Fibroblast of gingiva (primary cell): ENCODE measurements at places on chromosomes 1 and 21.

- no peak for DNase-seq
These were observed 99.0 kb downstream of the ZZZ3 start for GRCh38 chr1:77583483-77583882.

- no peak for DNase-seq
These were observed 106.1 kb upstream of the BMP8A start for GRCh38 chr1:39385067-39385988.

GRCh38 chr1:10490286-10490970 is 15.7 kb downstream of the PEX14 start:
- no peak for DNase-seq

DNA sequence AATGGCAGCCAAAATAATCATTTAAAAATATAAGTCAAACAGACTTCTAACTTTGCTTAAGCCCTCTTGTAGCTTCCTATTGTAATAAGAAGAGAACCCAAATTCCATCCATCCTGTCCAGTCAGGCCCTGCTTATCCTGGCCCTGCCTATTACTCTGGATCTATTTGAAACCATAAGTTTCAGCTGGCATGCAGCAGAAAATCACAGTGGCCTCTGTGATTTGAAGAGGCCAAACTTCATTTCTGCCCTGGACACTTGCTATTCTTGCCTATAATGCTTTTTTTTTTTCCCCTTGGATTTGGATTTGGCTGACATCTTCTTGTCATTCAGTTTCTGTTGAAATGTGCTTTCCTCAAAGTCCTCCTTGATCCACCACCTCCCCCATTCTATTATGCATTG is 642.8 kb downstream of the USP25 start:
- no peak for DNase-seq

- DNase-seq = peak; percentile 46
These were observed 72.8 kb upstream of the FGGY start for GRCh38 chr1:59223989-59224634.

GRCh38 chr1:153355445-153356071 is 2.1 kb upstream of the S100A9 start:
- peak; percentile 10 for DNase-seq

DNA sequence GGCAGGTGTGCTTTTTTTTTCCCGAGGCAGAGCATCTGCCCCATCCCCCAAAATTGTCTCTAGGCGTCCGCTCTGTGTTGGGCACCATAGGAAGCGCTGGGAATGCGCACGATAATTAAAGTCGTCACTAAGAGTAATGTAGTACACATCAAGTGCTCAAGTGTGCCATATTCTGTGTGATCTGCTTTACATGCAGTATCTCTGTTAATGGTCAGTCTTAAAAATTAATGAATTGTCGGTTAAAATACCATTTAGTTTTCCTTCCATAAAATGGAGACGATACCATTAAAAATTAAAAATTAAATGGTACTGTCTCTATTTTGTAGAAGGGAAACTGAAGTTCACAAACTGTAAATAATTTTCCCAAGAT is 544 bp upstream of the CCT8 start:
- no peak for DNase-seq

GRCh38 chr1:156508205-156508954 is 7.8 kb upstream of the MEF2D start:
- DNase-seq = peak; percentile 90

DNA sequence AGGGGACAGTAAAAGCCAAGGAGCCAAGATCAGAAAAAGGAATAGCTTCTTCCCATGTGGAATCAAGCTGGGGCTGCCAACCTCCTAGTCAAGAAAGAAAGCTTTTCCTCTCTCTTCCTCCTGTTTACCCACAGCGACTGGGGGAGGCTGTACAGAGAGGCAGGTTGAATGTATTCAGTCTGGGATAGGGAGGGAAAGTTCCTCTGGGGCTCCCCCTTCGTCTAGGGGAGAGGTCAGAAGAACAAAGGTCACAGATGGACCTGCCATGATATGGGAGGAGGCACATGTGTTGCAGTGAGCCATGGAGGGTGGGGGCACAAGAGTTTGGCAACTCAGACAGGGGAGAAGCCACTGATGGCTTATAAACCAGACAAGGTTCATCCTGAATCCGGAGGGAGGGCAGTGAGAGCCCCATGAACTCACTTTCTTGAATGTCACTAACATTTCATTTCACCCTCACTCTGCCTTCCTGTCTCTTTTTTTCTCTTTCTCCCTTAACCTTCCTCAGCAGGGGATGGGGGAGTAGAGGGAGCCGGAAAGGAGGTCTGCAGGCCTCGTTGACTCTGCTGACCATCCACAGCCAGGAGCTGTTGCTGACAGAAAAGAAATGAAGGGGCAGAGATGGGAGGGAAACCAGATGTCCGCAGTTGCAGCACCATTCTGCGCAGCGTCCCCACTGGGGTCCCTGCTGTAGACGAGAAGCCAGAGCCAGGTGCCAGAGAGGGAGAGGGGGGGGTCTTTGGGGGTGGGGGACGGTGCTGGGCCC is 61.1 kb downstream of the PLXNA2 start:
- DNase-seq = no peak

GRCh38 chr1:117698398-117699160 is 92.7 kb downstream of the TENT5C start:
- no peak for DNase-seq

DNA sequence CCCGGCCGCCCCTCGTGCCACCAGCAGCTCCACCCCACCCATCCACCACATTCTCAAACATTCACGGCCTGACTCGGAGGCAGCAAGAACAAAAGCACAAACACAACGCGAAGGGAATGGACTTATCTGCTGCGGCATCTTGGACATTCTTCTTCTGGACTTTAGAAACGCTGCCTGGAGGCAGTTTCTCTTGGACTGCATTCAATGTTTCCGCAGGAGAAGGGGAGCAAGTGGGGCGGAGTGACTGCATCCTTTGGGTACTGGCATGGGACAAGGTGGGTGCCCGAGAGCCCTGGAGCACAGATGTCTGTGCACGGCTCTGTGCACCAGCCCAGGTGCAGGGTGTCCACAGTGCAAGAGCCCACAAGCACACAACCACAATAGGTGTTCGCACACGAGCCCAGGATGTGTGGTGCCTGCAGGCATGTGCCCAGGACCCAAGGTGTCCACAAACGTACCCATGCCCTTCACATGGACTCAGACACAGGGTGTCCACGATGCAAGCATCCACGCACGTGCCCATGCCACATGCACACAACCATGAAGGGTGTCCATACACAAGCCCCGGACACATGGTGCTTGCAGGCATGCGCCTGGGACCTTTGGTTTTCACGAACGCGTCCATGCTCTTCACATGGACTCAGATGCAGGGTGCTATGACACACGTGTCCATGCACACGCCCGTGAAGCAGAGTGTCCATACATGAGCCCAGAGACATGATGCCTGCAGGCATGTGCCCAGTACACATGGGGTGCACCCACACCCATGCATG is 53.6 kb downstream of the WNT9A start:
- no peak for DNase-seq

DNA sequence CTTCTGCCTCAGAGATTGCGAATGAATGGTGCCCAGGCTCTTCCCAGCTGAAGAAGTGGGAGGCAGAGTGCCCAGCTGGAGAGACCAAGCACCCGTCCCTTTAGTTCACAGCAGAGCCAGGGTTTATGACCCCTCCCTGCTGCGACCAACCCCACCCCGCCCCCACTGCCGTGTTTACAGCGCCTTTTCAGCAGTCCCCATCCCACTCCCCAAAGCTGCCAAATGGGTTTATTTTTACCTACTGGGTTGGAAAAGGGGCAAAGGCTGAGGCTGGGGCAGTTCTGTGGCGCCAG is 23.6 kb downstream of the DYRK3 start:
- DNase-seq = no peak

GRCh38 chr1:145999321-146000024 is 3.1 kb upstream of the TXNIP start:
- peak; percentile 31 for DNase-seq

DNA sequence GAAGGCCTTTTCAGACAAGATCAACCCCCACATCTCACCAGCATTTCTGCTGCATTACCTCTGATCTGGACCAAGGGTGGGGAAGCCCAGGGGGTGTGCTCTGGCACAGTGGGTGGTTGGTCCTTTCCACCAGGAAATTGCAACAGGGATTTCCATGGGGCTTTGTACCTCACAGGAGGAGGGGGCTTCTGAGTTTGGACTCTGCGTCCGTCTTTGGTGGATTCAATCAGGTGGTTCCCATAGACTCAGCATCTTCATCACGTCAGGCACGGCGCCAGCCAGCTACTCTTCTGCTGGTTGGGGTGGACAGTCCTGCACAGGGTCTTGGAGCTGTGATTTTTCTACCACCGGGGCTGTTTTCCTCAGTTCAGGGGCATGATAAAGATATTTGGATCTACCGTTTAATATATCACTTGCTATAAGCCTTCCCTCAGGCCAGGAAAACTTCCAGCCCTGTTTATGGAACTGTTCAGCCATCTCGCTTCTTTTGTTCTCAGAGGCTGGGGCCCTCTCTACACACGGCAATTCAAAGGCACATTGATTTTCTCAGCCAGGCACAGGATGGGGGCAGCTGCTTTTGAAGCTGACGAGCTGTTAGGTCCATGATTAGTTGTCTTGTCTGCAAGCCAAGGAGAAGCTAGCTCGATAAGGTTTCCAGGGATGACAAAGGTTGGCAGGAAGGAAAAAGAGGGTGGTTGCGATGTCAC is 467.3 kb downstream of the CAMTA1 start:
- DNase-seq = no peak

- DNase-seq = peak; percentile 89
These were observed 427.2 kb downstream of the KCNT2 start for GRCh38 chr1:196180847-196181593.

- peak; percentile 49 for DNase-seq
These were observed 5.2 kb downstream of the FOXD3 start for GRCh38 chr1:63327417-63328054.

- no peak for DNase-seq
These were observed 7.6 kb upstream of the EIF4G3 start for GRCh38 chr1:21184276-21184675.
